ENCODE measurements at places on chromosomes 3 and 15.

GRCh38 chr3:112010636-112011035 lies 11.9 kb downstream of the TAGLN3 start:
- no peak for DNase-seq

- DNase-seq: no peak
Measured at GRCh38 chr15:66848116-66848515, 146.1 kb downstream of the SMAD6 start.

- DNase-seq: no peak
Measured at GRCh38 chr3:184597829-184598573, 36.4 kb downstream of the EPHB3 start.

GRCh38 chr3:4687167-4687566 lies 194.0 kb downstream of the ITPR1 start:
- no peak for DNase-seq

DNA sequence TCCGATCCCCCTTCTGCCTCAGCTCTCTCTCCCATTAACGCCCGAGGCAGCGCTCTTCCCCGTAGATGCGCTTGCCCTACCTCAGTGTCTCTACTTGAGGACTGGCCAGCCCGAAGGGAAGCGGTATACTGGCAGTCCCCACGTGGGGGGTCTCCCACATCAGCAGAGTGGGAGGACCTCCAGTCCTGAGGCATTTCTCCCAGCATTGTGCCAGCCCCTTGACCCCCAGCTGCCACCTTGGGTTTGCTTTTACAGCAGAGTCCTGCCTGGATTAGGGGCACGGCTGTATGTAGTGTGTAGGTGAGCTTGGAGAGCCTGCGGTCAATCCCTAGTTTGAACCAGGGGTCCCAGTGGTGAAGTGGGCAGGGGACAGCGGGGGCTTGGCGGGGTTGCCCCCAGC lies 767 bp downstream of the SEMA3F start:
- DNase-seq: no peak

Data from stimulated activated CD4-positive, alpha-beta T cell treated with anti-CD3 and anti-CD28 coated beads, Interleukin-15, amount 100 ng/mL, for 1 hour (primary cell).